BJ (cell line): ENCODE measurements at places on chromosomes 11 and 22.

- no peak for DNase-seq
Measured at GRCh38 chr22:46280063-46280817, 12.4 kb downstream of the TTC38 start.

GRCh38 chr11:31325160-31325559 is 44.4 kb downstream of the DCDC1 start:
- peak; percentile 13 for DNase-seq

DNA sequence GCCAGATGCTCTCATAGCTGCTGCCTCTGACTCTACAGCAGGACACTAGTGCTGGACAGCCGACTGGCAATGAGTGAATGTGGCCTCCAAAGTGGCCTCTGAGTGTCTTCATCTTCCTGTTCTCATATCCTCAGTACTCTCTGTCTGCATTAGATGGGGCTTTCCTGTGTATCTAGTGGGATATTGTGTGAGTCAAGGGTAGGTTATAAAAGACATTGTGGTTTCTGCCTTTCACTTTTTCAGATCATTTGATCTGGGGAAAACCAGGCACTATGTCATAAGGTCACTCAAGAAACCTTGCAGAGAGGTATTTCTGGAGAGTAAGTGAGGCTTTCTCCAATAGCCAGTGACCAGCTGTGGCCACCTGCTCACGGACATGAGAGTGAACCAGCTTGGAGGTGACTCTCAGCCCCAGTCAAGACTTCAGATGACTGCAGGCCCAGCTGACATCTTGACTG is 333.6 kb upstream of the NCAM1 start:
- DNase-seq, result no peak

GRCh38 chr22:20080445-20080775 is 369 bp downstream of the DGCR8 start:
- no peak for DNase-seq

DNA sequence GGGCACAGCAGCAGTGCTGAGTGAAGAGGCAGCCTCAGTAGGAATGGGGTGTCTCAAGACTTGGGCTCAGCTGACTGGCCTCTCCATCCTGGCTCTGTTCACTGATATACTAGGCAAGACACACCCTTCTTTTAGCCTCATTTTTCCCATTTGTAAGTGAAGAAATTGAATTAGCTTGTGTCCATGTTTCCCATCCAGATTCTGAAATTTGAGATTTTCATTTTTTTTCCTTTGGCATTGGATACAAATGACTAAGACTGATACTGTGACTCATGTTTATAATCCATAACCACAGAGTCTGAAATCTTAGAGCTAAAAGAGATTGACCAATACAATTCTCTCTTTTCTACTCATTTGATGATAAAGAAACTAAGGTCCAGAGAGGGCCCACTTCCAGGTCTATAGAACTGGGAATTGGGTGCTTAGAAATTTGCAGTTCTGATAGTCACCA is 110.9 kb downstream of the KCNC1 start:
- peak; percentile 30 for DNase-seq
